COR-L47 (cell line): ENCODE measurements at places on chromosomes 3 and 15.

DNA sequence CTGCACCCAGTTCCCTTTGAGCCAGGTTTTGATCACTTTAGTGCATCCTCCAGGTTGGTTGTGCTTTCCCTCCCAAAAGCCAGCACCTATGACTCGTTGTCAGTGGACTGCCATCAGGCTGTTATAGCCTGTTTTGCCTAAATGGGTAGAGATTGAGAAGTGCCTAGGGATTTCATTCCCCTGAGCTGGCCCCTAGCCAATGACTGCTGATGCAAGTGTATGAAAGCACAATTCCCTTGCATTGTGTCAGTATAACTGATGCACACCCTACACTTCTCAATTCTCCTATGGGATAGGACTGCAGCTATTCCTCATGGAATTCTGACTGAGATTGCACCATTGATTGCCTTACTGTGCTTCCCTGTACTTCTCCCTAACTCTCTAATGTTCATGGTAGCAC is 102.1 kb upstream of the ARPP21 start:
- no peak for DNase-seq

- DNase-seq, result no peak
These were observed 1.7 kb downstream of the SIN3A start for GRCh38 chr15:75449585-75450306.

GRCh38 chr15:58423831-58424608 is 7.8 kb upstream of the LIPC start:
- DNase-seq, result no peak

GRCh38 chr3:157023226-157023625 is 136.7 kb downstream of the CCNL1 start:
- no peak for DNase-seq

DNA sequence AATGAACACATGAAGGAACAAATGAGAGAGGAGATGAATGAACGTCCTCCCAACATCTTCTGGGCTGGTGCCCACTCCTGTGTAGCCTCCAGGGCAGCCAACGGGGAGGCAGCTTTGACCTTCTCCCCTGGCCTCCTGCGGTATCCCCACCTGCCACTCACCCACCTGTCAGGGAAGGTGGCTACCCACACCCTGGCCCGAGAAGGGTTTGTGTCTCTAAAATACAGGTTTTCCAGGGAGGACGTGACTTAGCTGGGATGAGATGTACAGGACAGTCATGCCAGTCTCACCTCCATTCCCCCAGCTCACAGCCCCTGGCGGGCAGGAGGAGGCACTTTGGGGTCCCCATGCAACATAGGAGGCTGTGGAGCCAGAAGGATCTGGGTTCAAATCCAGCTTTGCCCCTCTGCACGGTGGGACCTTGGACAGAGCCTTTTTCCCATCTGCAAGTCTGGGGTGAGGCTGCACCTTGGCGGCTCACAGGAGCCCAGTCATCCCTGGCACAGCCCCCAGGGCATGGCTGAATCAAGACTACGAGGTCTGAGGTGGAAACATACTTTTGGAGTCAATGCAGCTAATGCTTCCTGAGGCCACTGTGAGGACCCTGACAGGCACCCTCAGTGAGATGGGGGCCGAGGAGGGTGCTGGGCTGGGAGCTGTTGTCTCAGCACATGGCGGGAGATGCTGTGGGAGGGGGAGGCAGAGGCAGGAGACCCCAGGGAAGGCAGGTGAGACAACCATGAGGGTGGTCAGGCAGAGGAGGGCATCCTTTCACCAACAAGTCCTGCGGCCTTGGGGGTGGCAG is 11.1 kb upstream of the PLXND1 start:
- no peak for DNase-seq
